ENCODE measurements at places on chromosomes 1 and 21. TPM values are rescaled to one million over a fixed set of nuclear protein-coding genes. Genes with fewer than 3 reads are reported as not detected.

GRCh38 chr1:85628791-85629531 lies 48.4 kb downstream of the CCN1 start:
- peak overlapping the region; percentile 56 for H3K27ac ChIP-seq
- peak; percentile 92 for DNase-seq
- no peaks in the 10 kb centered on the region for H3K27me3 ChIP-seq
- H3K4me3 ChIP-seq = no peak overlapping the region
- no peaks in the 10 kb centered on the region for H3K36me3 ChIP-seq

DNA sequence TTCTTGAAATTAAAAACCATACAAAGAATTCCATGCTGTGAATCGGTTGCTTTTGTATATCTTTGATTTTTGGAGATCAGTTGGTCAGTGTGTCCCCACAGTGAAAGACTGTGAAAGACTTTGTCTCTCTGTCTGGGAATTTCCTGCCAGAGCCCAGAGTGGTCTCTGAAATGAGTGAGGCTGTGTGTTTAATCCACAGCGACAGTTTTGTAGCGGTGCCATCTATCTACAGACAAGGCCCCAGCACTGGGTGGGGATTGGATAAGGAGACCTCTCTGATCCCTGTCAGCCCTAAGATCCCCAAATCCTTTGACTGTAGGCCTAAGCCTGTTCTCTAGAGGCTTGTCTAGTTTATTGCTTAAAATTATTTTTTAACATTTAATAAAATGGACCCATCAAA lies 10.3 kb downstream of the GPR25 start:
- no peak overlapping the region for H3K27ac ChIP-seq
- peaks cover under 1% of the 10 kb centered on the region for H3K27me3 ChIP-seq

The VASH2 gene
- total RNA-seq = 1.0 TPM

GRCh38 chr1:81600363-81600762 lies 200.4 kb upstream of the ADGRL2 start:
- no peaks in the 10 kb centered on the region for H3K27me3 ChIP-seq
- H3K36me3 ChIP-seq = no peaks in the 10 kb centered on the region
- H3K4me3 ChIP-seq = no peak overlapping the region
- no peak overlapping the region for H3K27ac ChIP-seq

DNA sequence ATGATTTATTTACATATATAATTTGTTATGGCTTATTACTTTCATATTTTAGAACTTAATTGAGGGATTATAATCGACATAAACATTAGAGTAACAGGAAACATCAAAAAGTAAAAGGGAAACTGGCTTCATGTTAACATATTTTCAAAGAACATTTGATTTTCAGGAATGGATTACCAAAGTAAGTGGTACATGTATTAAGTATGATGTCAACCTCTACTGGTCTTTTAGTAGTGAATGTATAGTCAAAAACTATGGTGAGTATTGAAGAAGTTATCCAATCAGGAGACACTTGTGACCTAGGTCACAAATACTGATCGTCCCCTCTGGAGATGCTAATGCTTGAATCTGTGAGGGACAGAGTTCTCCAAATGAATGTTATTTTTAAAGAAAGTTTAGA lies 768.9 kb upstream of the ADGRL4 start:
- H3K27ac ChIP-seq = no peak overlapping the region
- no peaks in the 10 kb centered on the region for H3K36me3 ChIP-seq
- DNase-seq = no peak
- H3K27me3 ChIP-seq = no peaks in the 10 kb centered on the region

The TRPM2 gene
- total RNA-seq = not detected

DNA sequence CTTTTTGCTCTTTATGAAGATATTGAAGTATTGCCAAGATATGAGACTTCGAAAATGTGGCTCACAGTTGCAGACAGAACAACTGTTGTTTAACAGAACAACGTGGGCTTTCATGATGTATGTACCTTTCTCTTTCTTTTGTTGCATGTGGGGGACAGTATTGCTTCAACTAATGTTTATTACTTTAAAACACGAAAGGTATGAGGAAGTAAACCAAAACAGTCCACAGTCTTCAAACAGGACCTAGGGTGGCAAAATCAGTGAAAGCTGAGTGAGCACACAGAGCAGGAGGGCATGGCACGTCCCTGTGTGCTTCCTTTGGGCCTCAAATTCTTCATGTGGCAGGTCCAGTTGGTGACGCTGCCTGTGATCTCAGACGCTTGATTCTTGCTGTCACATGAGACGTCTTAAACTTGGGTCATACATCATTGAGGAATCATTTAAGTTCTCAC lies 7.8 kb upstream of the CHAF1B start:
- H3K4me3 ChIP-seq = no peak overlapping the region
- H3K36me3 ChIP-seq = peaks cover 8% of the 10 kb centered on the region
- no peaks in the 10 kb centered on the region for H3K27me3 ChIP-seq

DNA sequence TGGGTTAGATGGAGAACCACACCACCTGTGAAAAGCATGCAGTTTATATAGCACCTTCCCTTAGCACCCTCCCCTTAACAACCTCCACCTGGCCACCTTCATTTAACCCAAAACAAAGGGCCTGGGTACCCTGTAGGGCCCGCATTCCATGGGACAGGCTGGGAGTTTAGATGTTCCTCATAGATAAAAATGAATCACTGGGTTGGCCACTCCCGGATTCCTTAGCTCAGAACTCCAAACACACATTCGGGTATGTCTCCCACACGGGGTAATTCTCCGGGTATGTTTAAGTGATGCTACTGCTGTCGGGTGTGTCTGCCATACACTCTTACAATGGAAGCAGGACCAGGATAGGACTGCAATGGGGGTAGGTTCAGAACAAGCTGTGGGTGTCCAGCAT lies 43.9 kb upstream of the FOXO6 start:
- H3K36me3 ChIP-seq = no peaks in the 10 kb centered on the region
- H3K27me3 ChIP-seq = no peaks in the 10 kb centered on the region
- H3K4me1 ChIP-seq = no peaks in the 10 kb centered on the region
- DNase-seq = peak; percentile 44

The TMEM125 gene
- not detected for total RNA-seq

DNA sequence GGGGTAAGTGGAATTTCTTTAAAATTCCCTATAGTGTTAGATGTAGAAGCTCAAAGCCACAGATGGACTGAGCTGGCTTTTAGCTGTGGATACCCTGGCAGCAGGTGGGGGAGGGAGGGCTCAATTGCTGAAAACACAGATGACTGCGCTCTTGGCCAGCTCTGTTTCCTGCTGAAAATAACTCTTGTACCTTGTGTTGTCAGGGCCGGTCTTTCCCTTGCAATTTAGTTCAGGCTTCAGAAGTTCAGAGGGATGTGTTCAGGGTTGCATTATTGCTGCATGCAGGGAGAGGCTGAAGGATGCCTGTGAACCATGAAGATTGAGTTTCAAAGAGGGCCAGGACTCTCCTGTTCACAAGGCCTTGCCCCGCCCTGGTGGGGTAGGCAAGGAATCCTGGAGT lies 58.1 kb upstream of the GCLM start:
- no peak overlapping the region for H3K4me3 ChIP-seq
- H3K27me3 ChIP-seq = no peaks in the 10 kb centered on the region
- DNase-seq = peak; percentile 46
- H3K4me1 ChIP-seq = no peaks in the 10 kb centered on the region
- H3K27ac ChIP-seq = no peak overlapping the region

DNA sequence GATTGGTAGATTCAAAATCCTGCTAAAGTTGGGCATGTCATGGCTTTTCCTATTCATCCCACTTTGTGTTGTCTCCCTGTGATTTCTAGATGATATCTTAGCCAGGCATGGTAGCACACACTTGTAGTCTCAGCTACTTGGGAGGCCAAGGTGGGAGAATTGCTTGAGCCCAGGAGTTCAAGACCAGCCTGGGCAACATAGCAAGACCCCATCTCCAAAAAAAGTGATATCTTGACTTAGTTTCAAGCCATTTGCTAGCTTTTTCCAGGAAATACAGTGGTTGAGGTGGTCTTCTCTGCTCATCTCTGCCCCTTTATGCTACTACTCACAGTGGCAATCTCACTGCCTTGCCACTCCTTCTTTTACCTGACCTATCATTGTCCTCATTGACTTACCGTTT lies 12.3 kb upstream of the HAX1 start:
- H3K4me3 ChIP-seq = no peak overlapping the region
- no peak overlapping the region for H3K27ac ChIP-seq
- no peak for DNase-seq
- peaks cover 41% of the 10 kb centered on the region for H3K36me3 ChIP-seq

The CD84 gene
- not detected for total RNA-seq

All from fibroblast of lung (primary cell).